ENCODE measurements at places on chromosomes 7 and 10. TPM values are rescaled to one million over a fixed set of nuclear protein-coding genes. Genes with fewer than 3 reads are reported as not detected.
A peak's percentile ranks its signal among the peaks of the same experiment; 100 is the strongest.

GRCh38 chr10:14508725-14509124 is 178.0 kb upstream of the FRMD4A start:
- no peak for DNase-seq

GRCh38 chr10:34200355-34200901 is 614.7 kb downstream of the PARD3 start:
- no peak for DNase-seq

GRCh38 chr7:19560111-19560883 is 148.5 kb downstream of the POLR1F start:
- DNase-seq, result no peak

DNA sequence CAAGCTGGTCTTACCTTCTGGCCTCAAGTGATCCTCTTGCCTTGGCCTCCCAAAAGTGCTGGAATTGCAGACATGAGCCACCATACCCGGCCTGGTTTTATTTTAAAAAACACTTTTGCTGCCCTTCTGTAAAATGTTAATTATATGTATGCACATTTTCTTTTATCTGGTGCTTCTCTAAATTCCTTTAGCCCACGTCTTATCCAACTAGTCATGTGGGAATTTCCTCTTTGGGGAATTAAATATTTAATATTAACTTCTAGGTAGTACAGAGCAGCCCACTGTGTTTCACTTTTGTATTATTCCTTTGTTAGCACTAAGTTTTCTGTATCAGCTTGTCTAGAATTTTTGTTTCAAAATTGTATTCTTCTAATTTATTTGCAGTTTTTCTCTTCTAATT is 181.7 kb upstream of the KAT6B start:
- no peak for DNase-seq

Gene SLC16A9
- not detected for total RNA-seq

- DNase-seq, result no peak
Observed at GRCh38 chr7:7664291-7664690, 23.7 kb downstream of the UMAD1 start.

DNA sequence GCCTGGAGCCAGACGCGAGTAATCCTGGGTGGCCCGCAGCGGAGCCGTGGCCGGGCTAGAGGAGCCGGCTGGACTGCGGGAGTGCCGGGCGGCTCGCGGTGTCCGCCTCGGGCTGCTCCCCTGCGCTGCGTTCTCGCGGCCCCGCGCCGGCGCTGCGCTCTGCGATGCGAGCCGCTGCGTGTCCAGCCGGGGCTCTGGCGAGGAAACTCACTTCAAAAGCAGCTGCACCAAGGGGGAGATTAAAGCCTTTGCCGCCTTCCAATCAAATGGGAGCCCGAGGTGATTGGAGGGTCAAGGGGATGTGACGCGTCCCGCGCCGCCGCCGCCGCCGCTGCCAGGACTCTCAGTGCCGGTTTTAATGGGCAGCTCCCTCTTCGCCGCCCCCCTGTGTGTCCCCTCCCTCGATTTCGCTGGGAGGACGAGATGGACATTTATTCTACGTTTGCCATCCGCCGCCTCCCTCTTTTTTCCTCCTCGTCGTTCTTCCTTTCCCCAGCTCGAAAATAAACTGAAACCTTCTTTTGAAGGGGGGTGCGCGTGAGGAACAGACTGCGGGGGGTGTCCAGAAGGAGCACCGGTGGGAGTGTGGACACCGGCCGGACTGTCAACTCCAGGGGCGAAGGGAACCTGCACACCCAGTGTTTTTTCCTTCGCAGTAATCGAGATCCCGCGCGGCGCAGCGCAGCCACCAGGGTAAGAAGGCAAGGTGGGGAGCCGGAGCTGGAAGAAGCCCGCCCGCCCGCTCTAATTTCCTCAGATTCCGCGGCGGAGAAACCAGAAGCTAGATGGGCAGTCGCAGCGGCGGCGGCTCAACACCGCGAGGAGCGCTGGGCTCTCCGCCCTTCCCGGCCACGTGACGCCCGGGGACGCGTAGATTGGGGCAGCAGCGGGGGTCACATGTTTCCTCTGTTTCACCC is at the start of gene ZNF503:
TSS of gene ZNF503 (minus strand) at position 196 of the 917 bp plus-strand sequence. CDS start 345 bp downstream, outside the sequence.
- peak; percentile 92 for DNase-seq

- no peak for DNase-seq
Observed at GRCh38 chr7:71239586-71240268, 107.8 kb downstream of the GALNT17 start.

DNA sequence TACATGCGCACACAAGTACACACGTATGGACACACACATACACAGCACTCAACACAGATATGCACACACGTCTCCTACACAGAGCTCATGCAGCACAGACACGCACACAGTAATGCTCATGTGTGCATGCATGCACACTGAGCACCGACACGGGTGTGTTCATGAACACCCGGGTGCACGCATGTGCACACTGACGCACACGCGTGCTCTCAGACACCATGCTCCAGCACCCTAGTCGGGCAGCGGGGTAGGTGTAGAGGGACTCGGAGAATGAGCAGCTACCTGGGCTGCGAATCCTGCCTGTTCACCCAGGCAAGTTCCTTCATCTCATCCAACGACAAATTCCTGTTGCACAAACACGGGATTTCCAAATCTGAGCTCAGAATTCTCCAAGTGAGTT is 184.7 kb downstream of the MAD1L1 start:
- DNase-seq, result no peak

DNA sequence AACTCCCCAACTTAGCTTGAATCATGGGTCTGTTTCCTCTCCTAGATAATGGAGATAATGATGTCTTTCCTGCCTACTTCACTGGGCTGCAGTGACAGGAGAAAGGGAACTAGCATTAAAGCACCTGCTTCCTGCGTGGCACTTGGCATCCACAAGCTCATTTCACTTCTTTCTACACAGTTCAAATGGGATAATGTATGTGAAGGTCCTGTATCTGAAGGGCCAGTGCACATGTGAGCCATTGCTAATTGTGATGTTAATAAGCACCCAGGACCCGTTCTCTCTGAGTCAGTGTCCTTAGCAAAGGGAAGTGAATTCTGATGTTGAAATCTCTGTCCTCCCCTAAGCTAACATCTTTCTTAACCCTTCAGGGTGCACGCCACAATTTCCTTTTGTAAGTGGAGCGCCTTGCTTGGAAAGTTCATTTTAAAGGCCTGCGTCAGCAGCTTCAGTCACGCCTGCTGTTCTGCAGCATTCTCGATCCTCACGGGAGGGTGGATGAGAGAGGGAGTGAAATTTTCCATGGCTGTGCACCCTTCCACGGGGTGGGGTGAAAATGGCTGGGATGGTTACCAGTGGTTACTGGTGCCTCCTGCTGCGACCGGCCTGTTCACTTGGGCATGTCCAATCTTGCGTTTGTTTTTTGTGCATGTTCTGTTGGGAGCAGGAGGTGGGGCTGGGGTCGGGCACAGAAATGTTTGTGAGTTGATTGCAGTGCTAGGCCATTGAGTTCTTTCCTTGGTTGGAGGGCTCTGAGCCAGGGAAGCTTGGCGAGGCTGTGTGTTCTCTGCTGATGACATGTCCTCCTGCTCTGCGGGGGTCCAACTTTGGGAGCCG is 59.2 kb downstream of the HK1 start:
- DNase-seq, result peak; percentile 82

- no peak for DNase-seq
Observed at GRCh38 chr10:126127481-126128029, 231.2 kb downstream of the FANK1 start.

DNA sequence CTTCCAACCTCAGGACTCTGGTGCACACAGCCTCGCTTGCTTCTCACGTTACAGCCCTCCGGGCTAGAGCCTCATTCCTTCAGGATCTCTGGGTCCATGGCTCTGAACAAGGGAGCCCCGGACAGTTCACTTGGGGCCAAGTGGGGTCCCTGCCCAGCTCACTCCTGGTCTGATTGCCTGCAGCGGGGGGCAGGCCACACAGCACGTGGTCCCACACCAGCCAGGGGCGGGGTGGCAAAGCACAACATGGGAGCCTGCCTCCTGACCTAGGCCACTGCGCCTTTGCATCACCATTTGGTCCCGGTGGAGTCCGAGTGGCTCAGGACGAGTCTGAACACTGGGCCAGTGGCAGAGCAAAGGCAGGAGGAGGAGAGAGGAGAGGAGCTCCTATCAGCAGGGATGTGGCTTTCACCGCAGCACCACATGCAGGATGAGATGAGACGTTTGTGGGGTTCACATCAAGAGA is 13.4 kb upstream of the CRYGN start:
- no peak for DNase-seq

DNA sequence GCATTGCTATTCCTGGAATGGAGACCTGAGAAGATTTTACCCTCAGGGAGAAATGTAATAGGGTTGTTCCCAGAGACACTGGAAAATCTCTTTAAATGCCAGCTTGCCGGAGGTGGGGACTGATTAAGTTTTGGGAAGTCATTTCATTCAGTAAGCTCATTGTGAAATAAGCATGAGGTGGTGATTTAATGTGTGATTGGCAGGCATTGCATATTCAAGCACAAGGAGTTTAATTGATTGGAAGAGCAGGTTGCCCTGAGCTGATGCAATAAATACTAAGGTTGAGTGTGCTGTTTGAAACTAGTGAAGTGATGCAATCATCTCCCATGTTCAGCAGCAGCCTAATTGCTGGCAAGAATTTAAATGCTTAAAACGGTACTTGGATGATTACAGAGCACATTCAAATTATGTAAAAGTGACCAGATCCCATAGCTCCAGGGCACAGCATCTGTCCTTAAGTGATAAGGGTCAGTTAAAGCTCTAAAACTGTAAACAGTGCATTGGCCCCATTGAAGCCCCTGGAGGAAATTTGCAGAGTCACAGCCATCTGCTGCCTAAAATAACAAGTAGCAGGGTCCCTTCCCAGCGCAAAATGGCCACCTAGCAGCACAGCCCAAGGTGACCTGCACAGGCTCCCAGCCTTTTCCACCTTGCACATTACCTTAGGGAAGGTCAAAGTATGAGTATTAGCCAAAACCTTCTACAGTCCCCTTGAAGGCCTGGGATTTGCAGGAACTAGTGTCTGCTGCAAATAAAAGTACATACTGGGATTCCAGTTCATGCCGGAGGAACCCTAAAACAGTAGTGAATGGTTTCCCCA is 92.1 kb downstream of the CCDC71L start:
- DNase-seq, result peak; percentile 96

Gene HGF
- not detected for total RNA-seq

Gene CALU
- 109 TPM for total RNA-seq

GRCh38 chr10:110391541-110391940 is 86.8 kb upstream of the SMNDC1 start:
- DNase-seq, result no peak

- DNase-seq, result no peak
Observed at GRCh38 chr10:89364531-89364930, 13.3 kb upstream of the IFIT1B start.

DNA sequence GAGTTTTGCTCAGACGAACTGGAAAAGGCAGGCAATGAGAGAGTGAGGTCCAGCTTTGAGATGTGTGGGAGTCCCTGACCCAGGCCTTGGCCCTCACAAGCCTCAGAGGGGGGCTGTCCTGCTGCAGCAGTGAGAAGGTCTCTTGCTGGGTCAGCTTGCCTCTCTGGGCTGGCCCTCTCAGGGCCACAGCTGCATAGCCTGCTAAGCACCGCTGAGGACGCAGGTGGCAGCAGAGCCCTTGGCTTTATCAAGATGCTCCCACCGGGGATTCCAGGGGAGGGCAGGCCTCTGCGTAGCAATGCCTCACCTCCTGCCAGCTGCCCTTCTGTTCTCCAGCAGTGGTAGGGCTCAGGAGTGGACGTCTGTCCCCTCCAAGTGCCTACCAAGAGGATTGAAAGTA is 128.7 kb downstream of the COBL start:
- DNase-seq, result no peak

GRCh38 chr10:8543361-8544056 is 489.0 kb downstream of the GATA3 start:
- peak; percentile 85 for DNase-seq

- DNase-seq, result no peak
Observed at GRCh38 chr7:135499818-135500217, 10.1 kb downstream of the CNOT4 start.

DNA sequence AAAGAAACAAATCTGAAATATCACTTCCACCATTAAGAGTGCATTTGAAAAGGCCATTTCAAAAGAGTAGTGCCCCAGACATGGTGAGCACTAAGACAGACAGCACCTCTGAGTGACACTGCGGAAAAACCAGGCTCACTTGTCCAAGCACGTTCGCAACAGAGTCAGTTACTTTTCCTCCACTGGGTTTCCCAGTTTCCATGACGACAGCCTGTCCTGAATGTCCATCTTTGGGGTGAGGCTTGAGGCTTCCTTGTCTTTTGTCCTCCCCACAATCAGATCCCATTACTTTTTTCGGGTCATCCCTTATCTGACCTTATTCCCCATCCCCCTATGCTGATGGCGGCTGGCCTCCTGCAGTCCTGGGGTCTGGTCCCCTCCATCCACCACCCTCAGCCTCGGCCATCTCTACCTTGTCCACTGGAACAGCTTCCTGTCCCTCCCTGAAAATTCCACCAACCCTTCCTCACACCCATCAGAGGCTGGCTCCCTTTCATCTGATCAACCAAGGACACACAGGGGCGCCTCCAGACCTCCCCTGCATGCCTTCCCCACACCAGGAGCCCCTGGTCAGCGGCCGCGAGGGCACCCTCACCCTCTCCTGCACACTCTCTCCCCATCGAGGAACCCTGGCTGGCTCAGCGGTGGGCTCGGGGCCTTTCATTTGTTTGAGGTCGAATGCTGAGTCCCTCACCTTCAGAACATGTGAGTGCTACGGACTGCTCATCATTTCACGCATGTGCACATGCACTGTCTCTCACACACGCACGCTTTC is 363.6 kb downstream of the DNAJB6 start:
- DNase-seq, result no peak

GRCh38 chr10:9635691-9636090 is 1382.0 kb upstream of the CELF2 start:
- no peak for DNase-seq

GRCh38 chr10:131021246-131021895 is 290.1 kb downstream of the TCERG1L start:
- no peak for DNase-seq

GRCh38 chr7:129841465-129841864 is 111.3 kb downstream of the UBE2H start:
- DNase-seq, result no peak

DNA sequence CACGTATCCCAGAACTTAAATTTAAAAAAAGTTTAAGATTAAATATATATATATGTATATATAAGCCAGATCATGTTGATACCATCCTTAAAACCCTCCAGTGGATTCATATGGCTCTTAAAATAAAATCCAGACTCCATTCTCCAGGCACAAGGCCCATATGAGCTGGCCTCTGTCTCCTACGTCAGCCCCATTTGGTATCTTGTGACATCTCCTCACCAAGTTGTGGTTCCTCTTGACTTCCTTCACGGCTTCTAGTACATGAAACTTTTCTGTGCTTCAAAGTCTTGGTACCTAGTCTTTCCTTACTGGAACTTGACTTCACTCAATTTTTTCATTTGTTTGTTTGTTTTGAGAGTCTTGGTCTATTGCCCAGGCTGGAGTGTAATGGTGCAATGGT is 61.3 kb downstream of the PRLHR start:
- no peak for DNase-seq

GRCh38 chr10:25701652-25702051 is 232.4 kb upstream of the MYO3A start:
- DNase-seq, result no peak

Gene TAC1
- total RNA-seq, result not detected

DNA sequence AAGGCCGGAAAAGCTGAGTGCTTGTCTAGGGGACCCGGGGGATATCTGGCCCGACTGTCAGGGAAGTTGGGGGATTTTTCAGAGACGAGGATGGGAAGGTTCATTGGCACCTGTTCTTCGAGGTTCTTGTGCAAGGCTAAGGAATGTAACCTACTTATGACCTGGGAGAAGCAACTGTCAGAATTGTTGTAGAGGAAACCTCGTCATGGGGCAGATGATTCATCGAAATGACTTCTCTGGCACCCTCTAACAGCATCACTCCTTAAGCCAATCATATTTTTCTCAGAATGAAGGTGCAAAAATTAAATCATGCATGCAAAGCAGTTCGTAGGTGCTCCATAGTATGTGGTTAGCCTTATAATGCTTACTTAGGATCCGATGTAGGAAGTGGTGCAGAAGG is 58.6 kb downstream of the PLXDC2 start:
- no peak for DNase-seq
